Ovary (tissue), 10 donors: ENCODE measurements at places on chromosomes 2 and 18.

GRCh38 chr18:79657342-79657996, 22.1 kb upstream of the CTDP1 start:
- no peak for DNase-seq

- no peak for DNase-seq
These were observed 76.2 kb downstream of the AAK1 start for GRCh38 chr2:69567157-69567908.

GRCh38 chr18:840023-840408, 28.0 kb upstream of the YES1 start:
- DNase-seq, result no peak

- no peak for DNase-seq
These were observed 15.8 kb downstream of the SLC8A1 start for GRCh38 chr2:40436093-40436475.

- DNase-seq, result no peak
These were observed 1.4 kb upstream of the MBP start for GRCh38 chr18:77133835-77134496.

DNA sequence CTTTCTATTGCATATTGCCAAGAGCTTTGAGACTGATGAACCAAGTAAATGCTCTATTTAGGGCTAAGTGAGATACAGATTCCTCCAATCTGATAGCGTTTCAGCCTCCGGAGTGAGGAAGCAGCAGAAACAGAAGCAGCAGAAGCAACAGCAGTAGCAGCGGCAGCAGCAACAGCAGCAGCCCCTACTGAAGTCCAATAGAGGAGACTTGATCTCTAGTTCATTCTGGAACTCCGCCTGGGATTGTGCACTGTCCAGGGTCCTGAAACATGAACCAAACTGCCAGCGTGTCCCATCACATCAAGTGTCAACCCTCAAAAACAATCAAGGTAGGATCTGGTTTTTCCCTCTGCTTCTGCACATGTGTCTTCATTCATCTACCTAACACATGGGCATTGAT, at the start of gene DPP10:
Gene DPP10 (plus strand): TSS at position 132 of the 400 bp plus-strand sequence.
- peak; percentile 14 for DNase-seq

DNA sequence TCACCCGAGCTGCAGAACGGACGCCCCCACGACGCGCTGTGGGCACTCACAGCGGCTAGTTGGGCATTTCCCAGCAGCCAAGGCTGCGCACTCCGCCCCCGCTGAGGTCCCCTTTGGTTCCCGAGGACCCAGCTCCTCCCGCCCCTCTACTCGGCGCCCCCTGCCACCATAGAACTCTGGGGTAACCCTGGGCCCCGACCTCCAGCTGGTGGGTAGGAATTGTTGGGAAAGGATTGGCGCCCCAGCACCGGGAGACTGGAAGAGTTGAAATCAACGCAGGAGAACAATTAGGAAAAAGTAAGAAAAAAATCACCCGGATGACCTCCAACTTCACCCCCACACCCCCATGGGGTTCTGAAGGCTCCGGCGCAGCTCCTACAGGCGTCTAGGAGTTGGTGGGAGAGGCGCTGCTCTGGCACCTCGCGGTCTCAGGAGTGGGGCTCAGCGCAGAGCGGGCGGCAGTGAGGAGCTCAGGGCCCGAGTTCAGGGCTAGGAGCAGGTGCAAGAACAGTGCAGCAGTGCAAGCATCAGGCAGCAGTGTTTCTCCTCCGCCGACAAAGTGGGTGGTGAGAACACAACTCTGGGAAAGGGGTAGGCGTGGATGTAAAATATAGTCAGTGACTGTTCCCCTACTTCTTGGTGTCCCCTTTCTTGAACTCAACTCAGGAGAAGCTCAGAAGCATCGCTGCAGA, 14.0 kb downstream of the POU3F3 start:
- DNase-seq, result no peak

DNA sequence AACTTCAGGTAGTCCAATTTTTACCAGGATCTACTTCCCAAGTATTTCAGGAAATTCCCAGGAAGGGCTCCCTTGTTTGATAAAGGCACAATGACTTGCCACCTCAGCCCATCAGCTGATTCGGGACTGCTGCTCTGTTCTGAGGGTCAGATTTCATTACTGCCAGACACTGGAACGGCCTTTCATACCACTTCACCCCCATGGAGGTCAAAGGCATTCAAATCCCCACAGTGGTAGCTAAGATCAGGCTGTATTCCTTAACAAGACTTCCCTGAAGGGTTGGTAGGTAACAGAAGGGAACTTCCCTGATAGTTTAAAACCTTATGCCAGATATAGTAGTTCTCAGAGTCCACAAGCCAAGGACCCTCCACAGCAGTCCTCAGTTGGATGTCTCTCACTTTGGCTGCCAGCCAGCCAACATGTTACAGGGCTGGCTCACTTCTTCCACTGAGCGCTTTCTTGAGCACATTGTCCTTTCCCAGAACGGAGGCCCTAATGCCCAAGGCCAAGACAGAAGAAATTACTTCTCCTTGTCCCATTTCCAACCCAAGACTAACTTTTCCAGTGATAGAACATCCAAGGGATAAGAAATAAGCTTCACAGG, 40.0 kb upstream of the GLS start:
- DNase-seq, result no peak

GRCh38 chr2:181456660-181457120, 496 bp upstream of the ITGA4 start:
- no peak for DNase-seq

DNA sequence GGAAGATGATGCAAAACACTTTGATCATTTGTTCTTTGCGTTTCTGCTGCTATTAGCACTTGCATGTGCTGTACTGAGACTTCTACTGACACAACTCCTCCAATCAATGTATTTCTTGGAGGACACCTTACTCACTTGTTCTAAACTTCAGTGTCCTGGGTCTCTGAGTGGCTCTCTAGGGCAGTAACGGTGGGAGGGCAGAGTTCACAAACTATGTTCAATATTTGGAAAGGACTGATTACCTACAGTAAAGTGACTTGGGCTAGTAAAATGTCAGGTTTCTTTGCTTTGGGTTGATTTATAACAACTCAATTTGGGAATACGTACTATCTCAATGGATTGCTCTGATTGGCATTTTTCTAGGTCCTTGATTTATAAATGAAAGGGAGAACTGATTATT, 49.3 kb upstream of the PAX8 start:
- DNase-seq, result no peak

GRCh38 chr2:37388074-37388473, 43.6 kb downstream of the QPCT start:
- DNase-seq, result no peak

GRCh38 chr18:60560071-60560470, 187.5 kb upstream of the MC4R start:
- no peak for DNase-seq

DNA sequence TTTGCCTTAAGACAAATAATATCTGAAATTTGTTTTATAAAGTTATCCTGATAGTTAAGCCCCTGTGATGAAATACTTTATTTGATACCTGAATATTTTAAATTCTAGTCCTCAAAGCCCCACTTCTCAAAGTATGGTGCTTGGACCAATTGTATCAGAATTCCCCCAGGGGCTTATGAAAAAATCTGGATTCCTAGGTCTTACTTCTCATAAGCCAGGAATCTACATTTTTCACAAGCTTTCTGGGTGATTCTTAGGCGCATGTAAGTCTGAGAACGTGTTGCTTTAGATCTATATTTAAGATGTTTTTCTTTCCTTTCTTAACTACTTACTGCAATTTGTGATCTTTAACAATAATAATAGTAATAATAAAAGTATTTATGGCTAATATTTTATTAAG, 53.1 kb downstream of the MYO1B start:
- no peak for DNase-seq
